Activated CD4-positive, alpha-beta T cell treated with anti-CD3 and anti-CD28 coated beads, Interleukin-2, amount 10 ng/mL, durations not matched to agents 7 days and 5 days (primary cell): ENCODE measurements at places on chromosomes 11 and 22.

- DNase-seq: no peak
Observed at GRCh38 chr22:43892183-43892894, 526 bp upstream of the PNPLA5 start.

- no peak for DNase-seq
Observed at GRCh38 chr22:37328017-37328416, 45.7 kb downstream of the CYTH4 start.

GRCh38 chr11:9263840-9264315 lies 1.3 kb downstream of the DENND5A start:
- DNase-seq: peak; percentile 61

GRCh38 chr11:124543145-124543544 lies 309 bp downstream of the OR8B12 start:
- no peak for DNase-seq

GRCh38 chr11:70104419-70104818 lies 26.3 kb downstream of the ANO1 start:
- DNase-seq: no peak

DNA sequence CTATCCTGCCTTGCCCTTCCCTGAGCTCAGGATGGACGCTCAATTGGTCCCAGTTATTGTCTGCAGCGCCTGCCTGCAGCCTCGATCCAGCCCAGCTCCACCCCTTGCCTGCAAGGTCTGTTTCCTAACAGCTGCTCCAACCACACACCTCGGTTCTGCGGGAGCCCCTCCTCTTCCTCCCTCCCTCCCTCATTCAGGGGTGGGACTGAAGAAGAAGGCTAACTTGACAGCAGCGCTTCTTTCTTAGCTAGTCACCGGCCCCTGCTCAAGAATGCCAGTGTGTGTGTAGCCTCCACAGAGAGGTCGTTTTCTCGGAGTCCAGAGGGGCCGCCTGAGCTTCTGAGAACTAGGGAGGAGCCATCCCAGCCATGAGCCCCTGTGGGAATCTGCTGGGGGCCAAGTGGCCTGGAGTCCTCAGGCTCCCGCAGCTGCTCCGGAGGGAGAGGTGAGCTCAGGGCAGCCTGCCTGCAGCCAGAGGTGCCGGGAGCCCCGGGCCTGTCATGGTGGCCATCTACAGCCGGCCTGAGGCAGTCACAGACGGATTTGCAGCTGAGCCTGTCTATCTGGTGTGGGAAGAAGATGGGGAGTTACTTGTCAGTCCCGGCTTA lies 36.1 kb downstream of the LIMK2 start:
- peak; percentile 89 for DNase-seq

GRCh38 chr11:111835665-111836064 lies 35.7 kb downstream of the ALG9 start:
- no peak for DNase-seq

DNA sequence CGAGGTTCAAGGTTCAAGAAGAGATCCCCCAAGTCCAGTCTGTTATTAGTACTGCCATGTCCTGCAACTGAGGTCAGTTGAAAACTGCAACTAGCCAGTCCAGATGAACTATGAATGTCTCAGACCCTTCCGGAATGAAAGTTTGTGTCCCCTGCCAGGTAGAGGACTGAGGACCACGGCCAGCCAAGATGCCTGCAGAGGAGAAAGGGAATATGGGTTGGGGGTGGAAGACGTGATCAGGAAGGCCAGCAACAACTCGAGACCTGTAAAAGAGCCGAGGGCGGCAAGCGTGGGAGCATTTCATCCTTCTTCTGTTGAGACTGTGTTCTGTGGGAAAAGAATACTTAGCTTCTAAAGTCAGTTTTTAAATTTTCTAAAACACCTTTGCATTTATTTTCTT lies 572.4 kb upstream of the B3GAT1 start:
- DNase-seq: no peak

GRCh38 chr22:18088825-18089568 lies 11.2 kb downstream of the PEX26 start:
- no peak for DNase-seq

DNA sequence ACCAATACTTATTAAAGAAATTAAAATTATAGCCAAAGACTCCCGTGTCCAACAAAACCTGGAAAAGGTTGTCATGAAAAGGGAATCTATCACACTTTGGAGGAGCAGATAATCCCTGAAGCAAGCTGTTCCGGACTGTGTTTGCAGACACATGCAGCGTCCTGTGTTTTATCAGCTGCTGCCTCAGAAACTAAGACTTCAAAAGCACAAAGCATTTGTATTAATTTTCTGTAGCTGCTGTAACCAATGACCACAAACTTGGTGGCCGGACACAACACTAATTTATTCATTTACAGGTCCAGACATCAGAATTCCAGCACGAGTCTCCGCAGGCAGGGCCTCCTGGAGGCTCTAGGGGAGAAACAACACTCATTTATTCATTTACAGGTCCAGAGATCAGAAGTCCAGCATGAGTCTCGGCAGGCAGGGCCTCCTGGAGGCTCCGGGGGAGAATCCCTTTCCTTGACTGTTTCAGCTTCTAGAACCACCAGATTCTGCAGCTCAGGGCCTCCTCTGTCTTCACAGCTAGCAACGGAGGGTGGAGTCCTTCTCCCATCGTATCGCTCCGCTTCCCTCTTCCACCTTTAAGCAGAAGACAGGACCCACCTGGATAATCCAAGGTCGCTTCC lies 465.3 kb downstream of the BRD1 start:
- DNase-seq: no peak

DNA sequence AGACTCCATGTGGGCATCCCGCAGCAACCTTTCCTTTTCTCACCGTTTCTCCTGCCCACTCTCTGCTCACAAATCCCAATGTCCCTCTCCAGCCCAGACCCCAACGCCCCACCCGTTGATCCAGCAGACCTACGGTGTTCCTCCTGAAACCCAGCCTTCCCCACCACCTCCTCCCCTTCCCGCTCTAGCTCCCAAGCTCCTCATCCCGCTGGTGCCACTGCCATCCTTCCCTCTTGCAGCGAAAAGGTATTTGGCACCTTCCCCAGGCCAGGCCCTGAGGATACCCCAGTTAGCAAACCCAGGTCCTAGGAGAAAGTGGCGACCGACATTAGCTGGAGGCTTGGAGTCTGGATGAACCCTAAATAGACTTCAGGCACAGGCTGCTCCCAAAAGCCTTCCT lies 84.0 kb upstream of the RTL6 start:
- DNase-seq: no peak

DNA sequence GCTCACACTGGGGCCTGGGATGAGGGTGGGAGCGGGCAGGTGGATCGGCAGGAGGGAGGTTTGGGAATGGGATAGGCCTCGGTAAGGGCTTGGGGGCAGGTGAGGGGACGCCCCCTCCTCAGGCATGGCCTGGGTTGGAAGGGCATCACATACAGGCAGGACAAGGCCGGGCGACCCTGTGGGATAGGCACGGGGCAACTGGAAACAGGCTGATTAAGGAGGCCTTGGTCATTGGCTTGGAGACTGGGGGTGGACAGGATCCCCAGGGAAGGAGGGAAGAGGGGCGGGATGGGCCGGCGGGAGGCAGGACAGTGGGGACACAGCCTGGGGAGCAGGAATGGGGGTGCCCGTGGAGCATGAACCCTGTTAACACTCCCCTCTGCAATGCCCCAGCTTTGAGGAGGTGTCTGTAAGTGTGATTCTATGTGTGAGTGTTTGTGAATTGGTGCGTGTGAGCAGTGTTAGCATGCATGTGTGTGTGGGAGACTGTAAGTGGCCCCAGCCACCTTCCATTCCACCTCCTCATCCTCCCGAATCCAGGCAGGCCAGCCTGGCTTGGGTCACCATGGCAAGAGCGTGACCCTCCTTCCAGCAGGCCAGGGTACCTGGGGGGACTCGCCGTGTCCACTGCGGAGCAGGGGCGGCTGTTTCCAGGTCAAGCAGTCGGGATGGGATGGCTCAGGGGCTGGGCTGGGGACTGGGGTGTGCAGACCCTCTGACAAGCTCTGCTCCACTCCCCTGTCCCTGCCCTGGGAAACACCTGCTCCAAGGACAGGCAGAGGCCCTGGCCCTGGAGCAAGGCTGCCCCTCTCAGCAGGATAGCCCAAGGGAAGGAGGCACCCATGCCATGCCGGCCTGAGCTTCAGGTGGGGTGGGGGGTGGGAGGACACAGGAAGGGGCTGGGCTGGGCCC lies 3.4 kb upstream of the PIM3 start:
- DNase-seq: no peak

DNA sequence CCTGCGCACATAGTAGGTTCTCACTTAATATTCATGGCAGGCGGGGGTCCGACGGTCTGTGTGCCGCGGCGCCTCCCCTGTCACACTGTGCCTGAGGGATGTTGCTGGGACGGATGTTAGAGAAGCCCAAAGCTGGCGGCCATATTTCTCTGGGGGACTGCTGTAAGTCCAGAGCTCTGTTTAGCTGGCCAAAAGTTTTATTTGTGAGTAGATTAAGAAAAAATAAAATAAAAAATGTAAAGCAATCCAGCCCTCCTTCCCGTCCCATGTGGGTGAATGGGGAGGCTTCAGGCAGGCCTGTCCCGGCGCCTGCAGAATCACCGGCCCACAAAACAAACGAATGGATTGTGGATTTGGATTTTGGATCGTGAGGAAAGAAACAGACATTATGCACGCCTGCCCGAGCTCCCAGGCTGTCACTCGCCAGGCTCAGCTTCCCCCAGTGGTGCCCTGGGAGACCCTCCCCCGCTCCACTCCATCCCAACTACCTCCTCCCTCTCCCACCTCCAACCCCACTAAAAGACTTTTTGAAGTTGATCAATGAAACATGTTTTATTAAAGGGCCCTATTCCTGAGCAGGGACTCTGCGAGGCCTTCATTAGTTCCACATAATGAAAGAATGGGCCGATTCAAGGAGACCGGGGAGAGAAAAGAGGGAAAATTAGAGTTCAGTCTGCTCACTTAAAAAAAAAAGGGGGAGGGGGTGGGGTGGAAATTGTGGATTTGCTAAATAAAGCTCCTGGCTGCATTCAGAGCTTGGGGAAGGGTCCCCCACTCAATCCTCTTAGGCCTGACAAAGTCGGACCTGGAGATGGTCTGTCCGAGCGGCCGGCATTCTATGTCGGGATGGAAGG lies 20.4 kb upstream of the SCUBE1 start:
- no peak for DNase-seq

DNA sequence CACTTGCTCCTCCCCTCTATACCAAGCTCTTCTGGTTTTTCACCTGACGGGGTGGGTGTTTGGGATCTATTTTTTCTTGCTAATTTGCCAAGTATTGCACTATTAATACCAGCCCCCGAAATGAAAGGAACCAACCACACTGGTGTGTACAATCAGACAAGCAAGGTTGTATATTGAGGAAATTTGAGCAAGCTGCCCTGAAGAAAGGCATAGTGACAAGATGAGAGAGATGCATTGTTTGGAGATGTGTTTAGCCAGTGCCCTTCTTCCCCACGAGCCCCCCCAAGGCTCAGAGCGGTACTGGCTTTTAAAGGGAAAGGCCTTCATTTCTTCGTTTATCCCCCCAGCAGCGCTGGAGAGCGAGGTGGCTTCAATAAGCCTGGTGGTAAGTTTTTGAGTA lies 15.2 kb upstream of the GAS2L1 start:
- no peak for DNase-seq

GRCh38 chr11:109728056-109728455 lies 306.1 kb downstream of the C11orf87 start:
- DNase-seq: no peak
